ENCODE measurements at places on chromosomes 1 and 21.

DNA sequence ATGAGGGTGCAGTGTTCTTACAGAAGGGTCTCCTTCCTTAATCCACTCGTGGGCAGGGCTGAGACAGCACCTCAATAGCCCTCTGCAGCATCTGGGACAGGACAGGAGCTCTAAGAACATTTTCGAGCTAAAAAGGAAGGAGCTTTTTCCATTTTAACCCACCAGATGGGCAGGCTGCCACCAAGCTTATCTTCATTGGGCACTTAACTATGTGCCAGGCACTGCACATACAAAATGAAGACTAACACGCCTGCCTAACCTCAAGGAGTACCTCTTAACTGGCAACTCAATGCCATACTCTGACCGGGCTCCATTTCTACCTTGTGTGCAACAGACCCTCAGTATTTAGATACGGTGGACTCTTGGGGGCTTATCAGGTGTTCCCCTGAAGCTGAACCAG, 48.2 kb downstream of the SSBP3 start:
- DNase-seq, result no peak

DNA sequence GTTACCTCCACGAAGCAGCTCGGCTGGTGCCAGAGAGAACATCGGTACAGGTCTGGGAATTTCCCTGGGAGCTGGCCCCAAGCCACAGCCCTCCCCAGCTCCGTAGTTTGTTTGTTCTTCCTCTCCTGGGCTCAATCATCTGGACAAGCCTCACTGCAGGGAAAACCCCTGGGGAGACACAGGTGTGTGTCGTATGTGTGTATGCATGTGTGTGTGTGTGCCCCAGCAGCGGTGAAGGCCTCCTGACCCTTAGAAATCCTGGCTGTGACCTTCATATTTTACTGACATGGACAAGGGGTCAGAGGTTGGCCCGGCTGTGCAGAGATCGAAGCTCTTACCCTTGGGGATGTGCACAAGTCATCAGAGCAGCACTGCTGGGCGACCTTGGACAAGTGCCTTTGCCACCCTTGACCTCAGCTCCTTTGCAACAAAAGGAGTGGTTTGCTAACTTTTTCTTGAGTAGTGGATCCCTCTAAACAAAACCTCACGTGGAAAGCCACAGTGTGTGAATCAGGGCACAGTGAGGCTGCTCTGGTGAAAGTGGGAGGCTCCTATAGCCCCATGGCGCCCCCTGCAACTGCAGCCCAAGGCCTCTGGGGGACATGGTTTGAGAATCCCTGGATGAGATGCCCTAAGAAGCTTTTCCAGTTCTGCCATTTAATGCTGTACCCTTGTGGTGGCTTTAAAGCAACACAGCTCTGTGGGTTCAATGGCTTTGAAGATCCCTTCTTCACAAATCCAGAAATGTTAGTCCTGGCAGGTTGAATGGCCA, 12.3 kb upstream of the IL22RA1 start:
- DNase-seq, result no peak

- DNase-seq, result no peak
These were observed 66.4 kb upstream of the STUM start for GRCh38 chr1:226482196-226482595.

GRCh38 chr1:233843525-233844204, 60.8 kb upstream of the SLC35F3 start:
- DNase-seq, result no peak

DNA sequence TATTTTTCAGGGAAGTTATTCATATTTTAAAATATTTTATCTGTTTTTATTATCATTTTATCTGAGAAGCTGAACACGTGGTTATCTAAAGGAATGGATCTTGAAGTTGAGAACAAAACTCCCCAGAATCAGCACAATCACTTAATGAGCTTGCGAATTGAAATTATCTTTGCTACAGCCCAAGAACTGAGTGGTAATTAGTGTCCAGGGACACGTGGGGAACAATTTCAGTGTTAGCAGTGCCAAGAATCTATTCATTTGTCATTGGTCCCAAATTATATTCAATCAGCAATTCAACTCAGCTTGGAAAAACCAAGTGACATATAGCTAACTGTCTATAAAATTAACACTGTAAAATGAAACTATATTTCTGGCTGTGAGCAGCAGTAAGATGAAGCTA, 197.6 kb upstream of the UBE2U start:
- no peak for DNase-seq

DNA sequence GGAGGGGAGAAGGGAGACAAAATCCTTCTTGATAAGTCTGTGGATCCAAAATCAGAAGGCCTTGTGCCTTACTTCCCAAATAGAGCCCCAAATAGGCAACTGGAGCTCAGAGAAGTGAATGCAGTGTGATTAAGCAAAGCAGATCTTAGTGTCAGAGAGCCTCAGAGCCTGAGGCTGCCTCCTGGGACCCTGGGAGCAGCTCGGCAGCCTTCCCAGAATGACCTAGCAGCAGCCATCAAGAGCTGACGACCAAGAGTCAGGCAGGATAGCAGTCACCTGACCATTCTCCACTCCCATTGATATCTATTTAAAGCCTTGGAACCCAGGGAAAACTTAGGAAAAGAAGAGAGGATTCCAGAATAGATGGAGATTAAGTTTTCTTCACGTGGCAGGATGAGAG, 78.0 kb upstream of the SMYD2 start:
- no peak for DNase-seq

DNA sequence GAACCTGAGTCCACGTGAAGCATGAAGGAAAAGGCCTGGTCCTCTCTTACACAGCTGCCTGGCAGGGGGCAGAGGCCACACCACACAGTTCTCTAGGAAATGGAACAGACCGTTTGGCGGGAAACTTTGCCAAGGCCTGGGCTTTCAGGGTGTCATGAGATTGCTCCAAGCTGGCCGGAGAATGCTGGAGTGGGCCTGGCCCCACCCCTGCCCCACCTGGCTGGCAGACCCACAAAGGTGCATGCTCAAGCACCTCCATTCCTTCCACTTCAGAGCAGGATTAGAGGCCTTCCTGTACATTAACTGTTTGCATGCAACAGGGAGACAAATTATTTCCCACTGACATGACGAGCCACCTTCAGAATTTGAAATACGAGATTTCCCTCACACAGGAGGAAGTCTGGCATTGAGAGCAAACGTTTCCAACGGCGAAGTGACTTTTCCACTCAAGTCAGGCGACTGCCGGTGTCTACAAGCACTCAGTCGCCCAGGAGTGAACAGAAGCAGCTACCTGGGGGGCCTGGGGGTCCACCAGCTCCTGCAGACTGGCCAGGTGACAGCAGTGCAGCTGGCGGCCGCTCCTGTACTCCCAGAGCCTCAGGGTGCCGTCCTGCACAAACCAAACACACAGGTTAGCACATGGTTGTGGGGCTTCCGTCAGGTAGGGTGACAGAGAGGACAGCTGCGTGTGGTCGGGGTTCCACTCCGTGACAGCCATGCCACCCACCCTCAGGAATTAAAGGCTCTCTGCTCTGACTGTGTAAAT, 24.0 kb downstream of the WDR4 start:
- no peak for DNase-seq

DNA sequence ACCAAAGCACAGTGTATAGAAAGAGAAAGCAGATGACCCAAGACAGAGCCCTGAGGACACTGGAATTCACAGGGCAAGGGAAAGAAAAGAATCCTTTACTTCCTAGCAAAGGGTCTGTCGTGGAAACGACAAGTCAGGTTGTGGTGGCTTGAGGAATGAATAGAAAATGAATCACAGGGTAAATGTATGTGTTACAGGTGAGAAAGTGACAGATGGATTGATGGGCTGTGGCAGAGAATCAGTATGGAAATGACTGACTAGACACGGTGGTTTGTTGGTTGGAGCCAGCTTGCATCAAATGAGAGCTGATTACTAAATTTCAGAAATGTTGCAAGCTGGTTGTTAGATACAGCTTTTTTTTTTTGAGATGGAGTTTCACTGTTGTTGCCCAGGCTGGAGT, 46.9 kb downstream of the PTP4A2 start:
- no peak for DNase-seq

GRCh38 chr21:26098772-26099397, 71.7 kb downstream of the APP start:
- no peak for DNase-seq

DNA sequence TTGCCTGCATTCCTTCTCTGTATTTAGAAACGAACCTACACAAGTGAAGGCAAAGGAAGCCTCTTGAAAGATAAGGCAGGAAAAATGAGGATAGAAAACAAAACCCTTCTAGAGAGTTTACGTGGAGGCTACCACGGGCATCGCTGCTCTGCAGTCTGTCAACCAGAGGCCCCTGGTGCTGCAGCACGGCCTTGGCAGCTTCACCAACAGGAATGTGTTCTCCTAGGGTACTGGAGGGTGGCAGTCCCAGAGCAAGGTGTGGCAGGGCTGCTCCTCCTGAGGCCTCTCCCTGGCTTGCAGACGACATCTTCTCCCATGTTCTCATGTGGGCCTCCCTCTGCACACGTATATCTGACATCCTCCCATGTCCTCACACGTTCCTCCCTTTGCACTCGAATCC, 57.6 kb upstream of the SAMD11 start:
- no peak for DNase-seq

- no peak for DNase-seq
These were observed 100.4 kb downstream of the BRINP3 start for GRCh38 chr1:190377294-190377693.

DNA sequence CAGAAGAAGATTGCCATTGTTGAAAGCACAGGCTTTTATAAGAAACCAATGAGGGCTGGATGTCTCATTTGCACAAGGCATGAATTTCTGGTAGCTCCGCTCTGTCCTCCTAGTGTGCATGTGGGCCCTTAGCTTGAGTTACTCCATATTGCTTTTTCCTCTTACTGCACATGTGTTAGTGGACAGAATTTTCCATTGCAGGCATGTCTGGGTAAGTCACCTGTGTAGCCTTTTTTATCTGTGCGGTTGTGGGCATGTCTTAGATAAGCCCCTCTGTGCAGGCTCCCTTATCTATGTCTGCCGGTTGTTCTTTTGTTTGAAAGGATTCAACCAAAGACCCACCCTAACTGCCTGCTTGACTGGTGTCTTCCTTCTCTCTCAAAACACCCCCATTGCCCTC, 7.2 kb upstream of the CLCA1 start:
- no peak for DNase-seq

GRCh38 chr1:164853146-164853545, 294.2 kb downstream of the PBX1 start:
- no peak for DNase-seq

DNA sequence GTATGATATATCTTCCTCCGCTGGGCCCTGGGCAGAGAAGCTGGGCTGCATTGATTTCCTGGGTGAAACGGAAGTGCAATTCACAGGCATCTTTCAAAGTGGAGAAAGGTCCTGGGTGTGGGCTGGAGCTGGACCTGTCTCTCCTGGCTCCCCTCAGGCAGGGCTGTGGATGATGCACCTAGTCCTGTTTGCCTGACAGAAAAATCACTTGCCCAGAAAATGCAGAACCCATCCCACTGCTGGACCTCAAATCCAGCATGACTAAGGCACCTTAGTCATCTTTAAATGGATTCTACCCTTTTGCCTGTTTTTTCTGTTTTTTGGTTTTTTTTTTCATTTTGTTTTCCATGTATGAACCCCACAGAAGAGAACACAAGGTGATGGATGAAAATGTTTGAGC, 49.7 kb downstream of the MYSM1 start:
- DNase-seq, result no peak

GRCh38 chr1:27331922-27332321, 9.9 kb upstream of the SYTL1 start:
- no peak for DNase-seq

- no peak for DNase-seq
These were observed 504.1 kb upstream of the PKN2 start for GRCh38 chr1:88179943-88180342.

GRCh38 chr21:32764186-32764585, 7.4 kb downstream of the PAXBP1 start:
- no peak for DNase-seq

- DNase-seq, result no peak
These were observed 141.4 kb upstream of the ZNHIT6 start for GRCh38 chr1:85849660-85850059.

DNA sequence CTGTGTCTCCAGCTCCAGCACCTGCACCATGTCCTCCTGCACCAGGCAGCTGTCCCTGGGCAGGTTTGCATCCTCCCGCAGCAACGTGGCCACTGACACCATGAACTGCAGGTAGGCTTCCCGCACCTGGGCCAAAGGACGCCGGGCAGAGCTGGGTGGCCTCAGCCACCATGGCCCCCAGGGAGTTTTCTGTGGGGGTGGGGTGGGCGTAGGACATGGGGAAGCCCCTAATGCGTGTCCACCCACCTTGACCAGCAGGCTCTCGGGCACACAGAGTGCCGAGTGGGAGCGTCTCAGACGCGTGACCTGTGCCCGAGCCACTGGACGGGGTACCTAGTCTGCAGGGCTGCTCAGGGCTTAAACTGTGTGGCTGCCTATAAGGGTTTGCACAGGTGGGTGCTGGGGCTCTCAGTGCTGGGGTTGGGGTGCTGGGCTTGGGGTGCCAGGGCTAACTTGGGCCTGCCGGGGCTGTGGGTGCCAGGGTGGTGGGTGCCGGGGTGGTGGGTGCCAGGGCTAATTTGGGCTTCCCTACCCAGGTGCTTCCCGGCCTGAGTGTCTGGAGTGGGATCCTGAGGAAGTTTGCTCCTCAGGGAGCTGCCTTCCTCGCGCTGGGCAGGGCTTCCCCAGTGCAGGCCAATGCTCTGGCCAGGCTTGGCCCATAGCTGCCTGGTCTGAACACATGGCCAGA, 17.7 kb downstream of the PRXL2B start:
- no peak for DNase-seq

Data from NCI-H1048 (cell line).